Kidney (tissue), 22 donors: ENCODE measurements at places on chromosomes 4 and X. TPM values are rescaled to one million over a fixed set of nuclear protein-coding genes. Genes with fewer than 3 reads are reported as not detected.

The INTS6L gene
- 4.7 TPM for polyA plus RNA-seq

DNA sequence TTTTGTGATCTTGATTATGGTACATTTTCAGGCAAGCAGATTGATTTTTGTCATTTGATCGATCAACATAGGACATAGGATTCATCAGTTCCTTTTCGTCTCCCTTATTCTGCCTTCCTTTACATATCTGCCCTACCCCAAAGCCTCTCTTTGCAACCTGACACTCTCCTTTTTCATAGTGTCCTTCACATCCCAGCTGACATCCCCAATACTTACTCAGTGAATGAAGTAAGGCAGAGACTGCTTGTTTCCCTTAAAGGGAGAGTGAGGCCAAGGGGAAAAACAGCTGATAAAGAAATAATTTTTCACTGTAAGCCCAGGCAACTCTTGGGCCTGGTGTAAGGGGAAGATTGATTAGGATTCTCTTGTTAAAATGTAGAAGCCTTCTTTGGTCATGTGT, 69.8 kb downstream of the GBA3 start:
- DNase-seq = no peak

The ZNF182 gene
- polyA plus RNA-seq = 3.2 TPM

GRCh38 chr4:184850431-184851199, 24.8 kb upstream of the ACSL1 start:
- no peak for DNase-seq

The JCHAIN gene
- polyA plus RNA-seq = 5.1 TPM
